ENCODE measurements at places on chromosomes 12 and 14.

DNA sequence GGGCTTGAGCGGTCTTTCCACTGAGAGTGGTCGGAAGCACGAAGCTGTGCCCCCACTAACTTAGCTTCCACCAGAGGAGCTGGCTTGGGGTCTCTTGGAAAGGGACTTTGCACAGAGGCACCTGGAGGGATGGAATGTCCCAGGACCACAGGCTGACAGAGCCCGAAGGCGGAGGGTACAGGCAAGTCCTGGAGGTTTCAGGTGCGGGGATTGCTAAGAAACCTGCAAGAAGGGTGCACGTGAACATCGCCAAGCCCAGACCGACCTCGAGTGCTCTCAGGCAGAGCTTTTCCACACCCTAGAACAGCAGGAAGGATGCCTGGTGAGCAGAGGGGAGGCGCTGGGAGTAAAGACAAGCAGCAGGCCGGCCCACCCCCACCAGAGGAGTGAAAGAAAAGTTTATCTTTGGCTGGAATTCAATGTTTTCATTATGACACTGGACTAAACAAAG, 61.6 kb downstream of the SERPINA3 start:
- DNase-seq = no peak

- no peak for DNase-seq
These were observed 80.9 kb downstream of the DENND5B start for GRCh38 chr12:31510034-31510433.

- DNase-seq = no peak
These were observed 39.4 kb upstream of the E2F7 start for GRCh38 chr12:77104792-77105191.

GRCh38 chr14:48304729-48305128, 629.3 kb upstream of the MDGA2 start:
- DNase-seq = no peak

DNA sequence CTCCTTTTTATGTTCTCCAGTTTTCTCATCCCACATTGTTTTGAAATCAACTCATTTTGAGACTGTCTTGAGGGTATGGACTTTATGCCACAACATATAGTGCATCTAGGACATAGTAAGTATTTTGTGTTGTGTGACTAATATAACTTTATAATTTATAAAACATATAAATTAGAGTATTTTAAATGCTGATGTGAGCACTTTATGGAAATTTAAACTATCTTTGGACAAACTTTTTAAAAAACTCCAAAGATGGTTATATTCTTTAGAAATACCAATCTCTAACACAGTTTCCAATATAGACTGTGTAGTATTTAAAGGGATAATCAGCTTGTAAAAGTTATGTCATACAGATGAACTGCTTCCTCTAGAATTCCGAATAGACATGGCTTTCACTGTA, 87.4 kb downstream of the LRIG3 start:
- DNase-seq = no peak
